ENCODE measurements at places on chromosomes 4 and X. TPM values are rescaled to one million over a fixed set of nuclear protein-coding genes. Genes with fewer than 3 reads are reported as not detected.

Gene C4orf50
- total RNA-seq = 1.8 TPM

Gene TMPRSS11B
- total RNA-seq = not detected

Gene GPR119
- 0.50 TPM for total RNA-seq

Gene GAGE2A
- total RNA-seq = 4.9 TPM

- no peak for DNase-seq
Observed at GRCh38 chr4:6916069-6916586, 6.5 kb downstream of the TBC1D14 start.

DNA sequence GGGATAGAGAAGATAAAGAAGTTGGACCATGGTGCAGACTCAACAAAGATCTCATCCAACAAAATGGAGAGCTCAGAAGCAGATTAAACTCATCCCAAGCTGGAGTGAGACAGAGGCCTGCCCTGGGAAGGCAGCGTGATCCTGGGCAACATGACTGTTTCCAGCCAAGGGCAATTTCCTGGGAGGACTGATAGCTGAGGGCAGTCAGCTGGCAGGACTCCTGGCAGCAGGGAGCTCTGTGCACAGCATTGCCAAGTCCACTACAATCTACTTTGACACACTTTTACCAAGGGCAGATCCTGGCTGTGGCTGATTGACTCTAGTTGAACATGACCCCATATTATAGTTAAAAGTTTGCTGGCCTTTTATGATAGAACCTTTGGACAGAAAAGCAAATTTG lies 357.3 kb upstream of the RASGEF1B start:
- DNase-seq = peak; percentile 71

DNA sequence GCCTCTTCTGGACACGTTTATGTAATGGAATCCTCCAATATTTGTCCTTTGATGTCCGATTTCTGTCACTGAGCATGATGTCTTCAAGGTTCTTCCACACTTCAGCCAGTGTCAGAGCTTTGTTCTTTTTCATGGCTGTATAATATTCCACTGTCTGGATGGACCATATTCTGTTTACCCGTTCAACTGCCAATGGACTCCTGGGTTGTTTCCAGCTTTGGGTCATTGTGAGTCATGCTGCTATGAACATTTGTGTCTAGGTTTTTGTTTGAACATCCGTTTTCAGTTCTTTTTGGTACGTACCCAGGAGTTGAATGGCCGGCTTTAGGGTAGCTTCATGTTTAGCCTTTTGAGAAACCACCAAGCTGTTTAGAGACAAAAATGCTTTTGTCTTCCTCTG lies 93.2 kb downstream of the SHOX start:
- DNase-seq = no peak

- peak; percentile 61 for DNase-seq
Observed at GRCh38 chr4:187921946-187922623, 73.5 kb upstream of the ZFP42 start.

- DNase-seq = no peak
Observed at GRCh38 chr4:25567253-25567652, 88.4 kb upstream of the SLC34A2 start.

DNA sequence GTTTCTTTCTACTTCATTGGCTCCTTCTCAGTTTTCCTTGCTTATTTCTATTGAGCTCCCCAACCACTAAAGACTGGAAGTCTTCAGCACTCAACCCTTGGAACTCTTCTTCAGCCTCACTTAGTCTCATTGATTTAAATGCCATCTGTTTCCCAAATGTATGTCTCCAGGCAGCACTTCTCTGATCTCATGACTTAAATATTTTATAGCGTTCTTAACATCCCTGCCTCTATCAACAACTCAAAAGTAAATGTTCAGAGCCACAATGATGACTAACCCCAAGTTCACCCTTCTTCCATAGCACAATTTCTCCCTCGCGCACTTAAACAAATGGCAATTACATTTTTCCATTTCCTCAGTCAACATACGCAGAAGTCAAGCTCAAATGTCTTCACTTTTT lies 1393.3 kb downstream of the ARAP2 start:
- DNase-seq = no peak

GRCh38 chr4:52001616-52002015 lies 18.5 kb downstream of the LRRC66 start:
- DNase-seq = no peak
